ENCODE measurements at places on chromosomes 4 and X.
A peak's percentile ranks its signal among the peaks of the same experiment; 100 is the strongest.

- DNase-seq, result no peak
Measured at GRCh38 chr4:13455411-13455810, 28.7 kb downstream of the RAB28 start.

- DNase-seq, result no peak
Measured at GRCh38 chr4:126800575-126801141, 832.1 kb upstream of the INTU start.

DNA sequence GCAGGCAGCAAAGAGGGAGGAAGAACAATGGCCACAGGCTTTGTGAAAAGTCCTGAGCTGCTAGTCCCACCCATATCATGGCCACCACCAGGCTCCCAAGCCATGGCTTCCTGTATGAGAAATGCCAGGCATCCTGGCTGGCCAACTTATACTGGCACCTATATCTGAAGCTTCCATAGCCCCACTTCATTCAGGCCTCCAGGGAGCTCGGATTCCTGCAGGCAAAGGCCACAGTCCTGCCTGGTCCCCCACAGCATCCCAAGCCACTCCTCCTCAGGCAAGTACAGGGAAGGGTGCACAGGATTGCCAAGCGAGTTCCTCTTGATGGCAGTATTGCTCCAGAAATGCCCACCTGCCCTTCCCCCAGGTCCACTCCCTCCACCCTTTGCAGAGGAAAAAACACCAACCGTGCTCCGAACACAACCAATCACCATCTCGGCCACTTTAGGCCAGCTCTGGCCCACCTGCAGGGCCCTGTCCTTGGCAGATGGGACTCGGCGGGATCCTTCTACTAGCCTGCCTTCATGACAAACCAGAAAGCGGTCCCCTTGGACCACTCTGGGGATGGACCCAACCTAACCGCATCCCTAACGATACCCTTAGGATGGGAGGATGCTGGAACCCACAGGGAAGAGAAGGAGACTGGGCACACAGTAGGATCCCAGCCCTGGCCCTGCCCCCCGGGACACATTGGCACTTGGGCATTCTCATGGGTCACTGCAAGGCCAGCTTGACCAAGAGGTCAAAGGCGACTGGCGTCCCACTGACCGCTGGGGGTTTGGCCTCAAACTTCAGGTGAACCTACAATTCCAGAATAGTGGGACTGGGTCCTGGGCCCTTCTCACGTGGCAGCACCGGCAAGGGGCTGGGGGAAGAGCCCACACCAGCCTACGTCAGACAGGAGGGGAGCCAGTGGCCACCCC, 220.4 kb upstream of the AGTR2 start:
- no peak for DNase-seq

- DNase-seq, result no peak
Measured at GRCh38 chr4:85005865-85006377, 39.4 kb upstream of the WDFY3 start.

GRCh38 chrX:40209951-40210617, 112.3 kb upstream of the BCOR start:
- DNase-seq, result no peak

DNA sequence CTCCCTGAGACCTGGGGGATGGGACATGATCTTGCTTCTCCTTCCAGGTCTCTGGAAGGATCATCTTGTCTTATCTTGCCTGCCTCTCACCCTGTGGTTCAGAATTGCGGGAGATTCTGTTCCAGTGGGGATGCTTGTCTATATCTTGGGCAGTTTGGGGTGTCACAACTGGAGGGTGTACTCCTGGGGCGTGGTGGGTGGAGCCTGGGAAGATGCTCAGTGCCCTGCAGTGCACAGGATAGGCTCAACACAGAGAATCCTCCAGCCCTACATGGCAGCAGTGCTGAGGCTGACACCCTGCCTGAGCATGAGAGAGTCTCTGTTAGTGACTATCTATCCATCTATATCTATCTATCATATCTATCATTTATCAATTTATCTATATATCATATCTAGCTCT, 7.7 kb downstream of the P2RY8 start:
- DNase-seq, result no peak

GRCh38 chr4:15569746-15570145, 85.4 kb downstream of the FBXL5 start:
- DNase-seq, result no peak

GRCh38 chr4:129455482-129455881, 359.5 kb downstream of the C4orf33 start:
- no peak for DNase-seq

- DNase-seq, result no peak
Measured at GRCh38 chr4:166977596-166977995, 256.7 kb downstream of the SPOCK3 start.

GRCh38 chr4:183757060-183757459, 98.0 kb downstream of the TRAPPC11 start:
- no peak for DNase-seq

GRCh38 chrX:64427787-64428186, 32.5 kb upstream of the MTMR8 start:
- no peak for DNase-seq

- no peak for DNase-seq
Measured at GRCh38 chrX:35150052-35150451, 207.5 kb downstream of the FAM47B start.

GRCh38 chr4:6408263-6408662, 64.2 kb downstream of the PPP2R2C start:
- no peak for DNase-seq

DNA sequence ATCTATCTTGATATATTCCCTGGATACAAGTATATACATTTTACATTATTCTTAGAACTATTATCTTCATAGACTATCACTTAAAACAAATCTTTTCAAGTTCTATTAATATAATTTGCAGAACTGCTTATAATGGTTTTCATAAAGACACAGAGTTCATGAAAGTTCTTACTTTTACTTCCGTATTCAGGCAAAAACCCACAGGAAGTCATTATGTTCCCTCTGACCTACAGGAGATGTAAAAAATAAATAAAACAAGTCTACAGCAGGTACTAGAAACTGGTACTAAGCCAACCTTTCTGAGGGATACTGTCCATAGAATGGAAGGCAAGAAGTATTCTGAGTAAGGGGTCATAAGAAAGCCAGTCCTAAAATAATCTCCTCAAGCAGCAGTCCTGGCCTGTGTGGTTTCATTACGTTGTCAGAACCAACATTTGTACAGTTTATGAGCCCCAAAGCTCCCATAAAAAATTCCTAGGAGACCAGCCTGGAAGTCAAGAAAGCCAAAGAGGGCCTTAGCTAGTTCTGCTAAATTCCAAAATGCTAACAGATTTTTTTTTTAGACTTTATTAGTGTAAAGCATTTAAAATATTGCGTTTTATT, 68.6 kb downstream of the CAMK2D start:
- DNase-seq, result peak; percentile 32

DNA sequence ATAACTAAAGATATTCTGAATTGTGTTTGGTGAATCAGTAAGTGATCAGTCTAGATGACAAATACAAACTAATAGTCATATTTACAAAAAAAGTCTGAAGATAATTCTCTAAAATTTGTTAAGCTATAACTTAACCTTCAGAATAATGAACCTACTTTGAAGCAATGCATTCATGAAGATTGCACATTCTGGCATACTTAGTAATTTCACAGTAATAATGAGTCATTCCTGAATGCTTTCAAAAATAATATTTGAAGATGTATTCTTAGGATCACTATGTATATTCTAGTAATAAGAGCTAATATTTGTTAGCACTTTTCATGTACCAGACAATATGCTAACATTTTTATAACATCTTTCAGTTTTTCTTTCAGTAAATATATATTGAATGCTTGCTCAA, 756.7 kb upstream of the SLIT2 start:
- no peak for DNase-seq

- no peak for DNase-seq
Measured at GRCh38 chr4:1170156-1170975, 2.0 kb downstream of the SPON2 start.
